Right cardiac atrium (tissue), 5 donors: ENCODE measurements at places on chromosomes 6 and 20. TPM values are rescaled to one million over a fixed set of nuclear protein-coding genes. Genes with fewer than 3 reads are reported as not detected.

The PGC gene
- total RNA-seq: not detected

The MYB gene
- total RNA-seq: not detected

The PACRG gene
- 4.9 TPM for total RNA-seq

The NINL gene
- total RNA-seq: 7.6 TPM

The DYNLT2 gene
- total RNA-seq: 1.0 TPM

The SLC13A3 gene
- total RNA-seq: 0.46 TPM

The TREM1 gene
- total RNA-seq: 0.46 TPM

The KHDC1 gene
- total RNA-seq: 6.8 TPM

The OR2H2 gene
- not detected for total RNA-seq

The SLC35D3 gene
- not detected for total RNA-seq

The OXT gene
- not detected for total RNA-seq

The EBF4 gene
- total RNA-seq: 9.6 TPM

The ZNF337 gene
- 9.1 TPM for total RNA-seq

The SPDEF gene
- total RNA-seq: not detected

The PTCRA gene
- total RNA-seq: not detected

The HSPA1L gene
- total RNA-seq: 2.8 TPM

The PI16 gene
- total RNA-seq: 35.0 TPM

The PRSS35 gene
- total RNA-seq: 12.4 TPM

GRCh38 chr6:40556881-40557280 is 30.3 kb downstream of the LRFN2 start:
- DNase-seq: no peak

DNA sequence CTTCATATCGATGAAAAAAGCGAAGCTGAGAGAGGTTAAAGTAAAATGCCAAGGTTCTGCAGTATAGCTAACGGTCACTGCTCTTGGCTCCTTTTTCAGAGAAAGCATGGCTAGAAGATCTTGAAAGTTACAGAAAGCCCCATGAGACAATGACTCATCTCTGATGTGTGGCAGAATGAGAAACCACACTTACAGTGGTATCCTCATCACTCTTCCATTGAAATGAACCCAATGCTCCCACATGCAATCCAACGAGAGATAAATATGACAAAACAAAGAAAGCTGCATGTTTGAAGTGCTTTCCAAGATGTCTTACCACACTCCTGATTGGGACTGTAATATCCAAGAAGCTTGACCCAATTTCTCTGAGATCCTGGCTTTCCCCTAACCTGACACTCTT is 694.9 kb downstream of the PRKN start:
- no peak for DNase-seq

DNA sequence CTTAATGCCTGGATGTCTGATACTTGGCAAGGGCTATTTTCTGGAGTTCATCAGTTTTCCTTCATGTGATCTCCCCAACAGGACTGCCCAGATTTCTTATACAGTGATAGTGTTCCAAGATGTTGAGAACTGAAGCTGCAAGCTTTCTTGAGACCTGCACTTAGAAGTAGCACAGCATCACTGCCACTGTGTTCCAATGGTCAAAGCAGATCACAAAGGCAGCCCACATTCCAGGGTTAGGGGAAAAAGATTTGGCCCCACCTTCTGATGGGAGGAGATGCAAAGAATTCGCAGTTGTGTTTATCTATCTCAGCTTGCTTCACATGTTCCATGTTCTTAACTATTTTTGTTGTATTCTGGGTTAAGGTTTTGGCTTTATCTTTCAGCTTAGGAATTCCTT is 78.2 kb downstream of the GPX5 start:
- no peak for DNase-seq

DNA sequence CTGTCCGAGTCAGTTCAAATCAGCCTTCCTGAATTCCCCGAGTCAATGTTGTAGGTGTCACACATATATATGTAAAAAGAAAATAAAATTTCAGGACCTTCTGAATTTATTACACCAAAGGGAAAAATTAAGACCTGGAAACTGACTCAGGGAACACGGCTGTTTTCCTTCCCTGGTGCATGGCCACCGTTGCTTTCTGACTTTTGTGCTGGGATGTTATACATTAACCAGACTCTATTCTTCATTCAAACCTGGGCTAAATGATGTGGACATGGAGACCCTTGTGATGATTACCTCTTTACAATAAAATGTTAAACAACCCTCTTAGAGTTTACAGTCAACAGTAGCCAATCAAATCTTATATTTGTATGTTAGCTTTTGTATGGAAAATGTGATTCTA is 51.4 kb upstream of the PLEKHG1 start:
- DNase-seq: no peak

DNA sequence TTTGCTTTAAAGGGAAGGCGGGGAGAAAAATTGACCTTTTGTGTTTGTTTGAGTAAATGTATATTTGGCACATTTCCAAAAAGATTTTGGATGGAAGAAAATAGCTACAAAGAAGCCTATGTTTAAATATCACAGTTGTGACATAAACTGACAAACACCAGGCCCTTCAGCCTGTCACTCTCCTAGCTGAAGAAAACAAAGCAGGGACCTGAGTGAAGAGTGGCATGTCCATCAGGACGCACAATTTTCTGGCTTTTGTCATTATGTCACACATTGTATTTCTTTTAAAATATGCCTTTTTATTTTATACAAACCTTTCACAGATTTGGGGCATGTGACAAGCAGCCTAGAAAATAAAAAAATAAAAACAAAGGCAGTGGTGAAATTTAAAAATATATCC is 241.2 kb downstream of the OGFRL1 start:
- no peak for DNase-seq

- peak; percentile 22 for DNase-seq
Observed at GRCh38 chr6:27863962-27864905, 48.0 kb downstream of the OR2B2 start.

DNA sequence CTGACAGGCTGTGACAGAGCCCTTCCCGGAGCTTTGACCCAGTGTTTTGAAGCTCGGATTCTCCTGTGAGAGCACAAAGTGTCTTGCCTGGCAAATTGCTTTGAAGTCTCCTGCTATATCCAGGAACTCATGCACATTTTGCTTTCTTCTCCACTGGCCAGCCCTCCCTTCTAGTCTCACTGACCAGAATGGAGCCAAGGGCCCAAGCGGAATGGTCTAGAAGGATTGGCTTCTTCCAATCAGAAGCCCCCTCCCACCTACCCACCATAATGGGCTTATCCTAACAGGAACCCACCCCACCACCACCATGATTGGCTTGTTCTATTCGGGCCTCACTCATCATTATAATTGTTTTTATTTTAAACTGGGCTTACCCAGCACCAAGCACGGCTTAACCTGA is 130.1 kb downstream of the PXDC1 start:
- no peak for DNase-seq

DNA sequence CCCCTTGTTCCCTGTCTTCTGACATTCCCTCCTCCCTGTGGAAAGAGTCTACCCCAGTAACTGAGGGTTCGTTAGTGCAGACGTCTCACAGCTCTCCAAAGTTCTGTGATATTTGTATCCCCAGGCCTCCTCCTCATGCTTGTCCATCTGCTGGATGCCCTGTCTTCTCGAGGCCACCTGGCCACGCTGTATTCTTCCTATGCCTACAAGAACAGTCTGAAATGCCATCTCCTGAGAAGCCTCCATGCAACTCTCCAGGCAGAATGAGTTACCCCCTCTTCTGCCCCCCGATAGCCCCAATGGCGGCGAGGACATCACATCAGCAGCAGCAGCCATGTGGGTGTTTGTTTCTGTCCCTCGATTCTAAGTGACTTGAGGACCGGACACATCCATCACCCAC is 9.3 kb downstream of the ULBP2 start:
- no peak for DNase-seq

DNA sequence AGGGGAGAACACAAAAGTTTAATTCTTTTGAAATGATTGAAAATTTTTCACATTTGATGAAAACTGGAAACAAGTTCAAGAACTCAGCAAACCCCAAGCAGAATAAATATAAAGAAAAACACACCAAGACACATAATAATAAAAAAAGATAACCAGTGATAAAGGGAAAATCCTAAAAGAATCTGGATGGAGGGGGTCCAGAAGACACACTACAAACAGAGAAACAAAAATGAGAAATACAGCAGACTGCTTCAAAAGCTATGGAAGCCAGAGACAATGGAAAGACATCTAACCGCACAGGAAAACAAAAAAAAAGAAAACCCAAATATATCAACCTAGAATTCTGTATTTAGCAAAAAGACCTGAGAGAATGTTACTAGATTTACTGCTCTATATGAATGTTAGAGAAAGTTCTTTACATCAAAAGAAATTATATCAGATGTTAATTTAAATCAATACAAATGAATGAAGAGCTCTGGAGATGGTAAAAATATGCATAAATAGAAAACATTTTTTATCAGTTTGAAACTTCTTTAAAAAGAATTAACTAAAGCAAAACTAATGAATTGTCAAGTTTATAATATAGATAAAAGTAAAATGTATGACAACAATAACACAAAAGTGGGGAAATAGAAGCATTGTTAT is 310.7 kb upstream of the PREP start:
- no peak for DNase-seq

GRCh38 chr6:161348628-161348994 is 74.8 kb upstream of the AGPAT4 start:
- DNase-seq: no peak

DNA sequence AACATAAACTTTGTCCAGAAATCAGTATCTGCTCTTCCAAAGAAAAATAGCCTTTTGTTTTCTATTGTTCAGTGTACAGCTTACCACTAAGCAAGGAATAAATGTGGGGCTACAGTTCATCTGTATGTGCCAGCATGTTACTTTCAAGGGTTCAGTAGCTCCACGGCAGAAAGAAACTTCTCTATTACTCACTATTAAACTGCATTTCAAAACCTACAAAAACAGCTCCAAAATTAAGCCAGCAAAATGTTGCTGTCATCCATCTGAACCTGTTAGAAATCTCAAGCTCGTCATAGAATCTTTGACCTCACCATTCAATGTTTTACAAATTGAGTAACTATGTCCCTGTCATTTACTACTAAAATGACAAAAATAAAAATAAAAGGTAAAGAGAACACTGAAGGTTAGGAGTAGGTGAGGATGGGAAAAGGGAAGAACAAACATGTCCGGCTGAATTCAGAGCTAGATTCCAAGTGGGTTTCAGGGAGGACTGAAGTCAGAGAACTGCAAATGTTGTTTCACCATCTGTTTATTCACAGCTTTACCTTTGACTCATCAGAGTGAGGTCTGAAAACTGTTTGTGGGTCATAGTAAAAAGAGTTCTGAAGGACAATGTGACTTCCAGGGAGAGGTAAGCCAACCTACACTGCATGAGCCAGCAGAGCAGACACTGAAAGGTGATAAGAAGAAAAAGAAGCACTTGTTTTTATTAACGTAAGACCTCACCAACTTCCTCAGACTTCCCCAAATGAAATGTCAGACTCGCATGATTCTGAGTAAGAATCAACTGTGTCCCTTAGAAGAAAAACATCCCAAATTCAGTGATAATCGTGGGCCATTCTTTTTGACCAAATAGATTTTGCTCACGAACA is 62.0 kb downstream of the ATXN1 start:
- no peak for DNase-seq

- DNase-seq: no peak
Observed at GRCh38 chr6:74605922-74606581, 599.8 kb downstream of the COL12A1 start.

GRCh38 chr6:87698547-87699006 is 3.5 kb downstream of the AKIRIN2 start:
- DNase-seq: no peak

GRCh38 chr6:13063300-13063918 is 264.9 kb downstream of the TBC1D7 start:
- no peak for DNase-seq

- DNase-seq: no peak
Observed at GRCh38 chr20:44809380-44810060, 826 bp downstream of the RIMS4 start.

- DNase-seq: peak; percentile 88
Observed at GRCh38 chr20:37315021-37315451, 25.6 kb downstream of the MANBAL start.

DNA sequence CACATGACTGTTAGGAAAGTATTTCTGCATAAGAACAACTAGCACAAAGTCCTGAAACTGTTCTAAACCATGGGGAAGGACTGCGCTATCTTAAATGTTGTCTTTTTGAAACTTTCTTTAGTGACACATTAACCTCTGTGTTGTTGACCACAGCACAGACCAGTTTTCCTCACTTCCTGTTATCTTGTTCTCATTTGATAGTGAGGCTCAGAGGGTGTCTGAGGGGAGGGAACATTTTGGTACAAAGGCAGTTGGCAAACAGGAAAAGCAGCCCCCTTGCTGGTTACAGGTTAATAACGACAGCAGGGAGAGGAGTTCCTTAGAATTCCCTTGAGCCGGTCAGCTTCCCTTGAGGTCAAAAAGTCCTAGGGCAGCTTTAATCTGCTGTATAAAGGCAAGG is 143.5 kb upstream of the BMP2 start:
- no peak for DNase-seq

GRCh38 chr6:28725890-28726348 is 197.9 kb downstream of the TRIM27 start:
- no peak for DNase-seq

DNA sequence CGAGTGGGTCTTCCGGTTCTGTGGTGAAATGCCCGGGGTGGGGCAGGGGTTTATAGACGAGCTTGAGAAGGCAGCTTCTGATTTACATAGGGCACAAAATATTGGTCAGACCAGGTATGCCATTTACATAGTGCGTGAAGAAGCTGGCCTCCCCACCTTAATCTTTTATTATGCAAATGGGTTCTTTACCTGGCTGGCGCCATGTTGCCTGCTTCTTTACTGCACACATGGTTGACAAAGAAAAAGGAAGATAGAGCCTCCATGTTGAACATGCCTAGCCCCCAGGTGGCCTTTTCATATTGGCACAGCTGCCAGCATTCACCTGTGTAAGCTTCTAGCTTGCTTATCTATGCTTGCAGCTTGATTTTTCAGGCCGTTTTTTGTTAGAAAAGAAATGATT is 276.2 kb downstream of the PHACTR1 start:
- DNase-seq: no peak

DNA sequence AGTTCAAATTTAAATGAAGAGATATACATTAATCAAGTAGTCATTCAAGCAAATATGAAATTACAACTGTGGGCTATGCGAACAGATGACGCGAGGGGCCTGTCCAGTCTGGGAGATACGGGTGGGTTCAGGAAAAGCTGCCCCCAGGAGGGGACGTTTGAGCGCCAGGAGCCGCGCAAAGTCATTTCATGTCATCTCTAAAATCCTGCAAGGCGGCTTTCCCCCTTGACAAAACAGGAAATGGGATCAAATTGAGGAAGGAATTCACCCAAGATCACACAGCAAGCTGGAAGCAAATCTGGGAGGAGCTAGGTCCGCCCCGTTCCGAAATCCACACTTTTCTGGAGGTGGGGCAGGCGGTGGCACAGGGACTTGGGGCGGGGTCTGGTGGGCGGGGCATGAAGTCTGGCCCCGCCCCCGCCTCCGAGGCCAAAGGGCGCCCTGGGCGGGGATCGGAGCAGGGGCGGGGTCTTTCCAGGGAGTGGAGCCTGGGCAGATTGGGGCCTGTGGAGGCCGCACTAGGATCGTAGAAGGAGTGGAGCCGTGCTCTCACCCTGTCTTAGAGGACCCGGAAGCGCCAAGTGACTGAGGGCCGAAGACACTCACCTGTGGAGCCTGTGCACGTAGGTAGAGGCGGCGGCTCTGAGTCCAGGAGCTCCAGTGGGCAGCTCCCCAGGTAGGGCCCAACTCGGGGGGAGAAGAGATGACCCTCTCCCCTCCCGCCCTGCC is at the start of gene LPIN3:
TSS of gene LPIN3 (plus strand) at position 495 of the 729 bp plus-strand sequence. CDS start 4,983 bp downstream, outside the sequence.
- peak; percentile 96 for DNase-seq

- no peak for DNase-seq
Observed at GRCh38 chr6:105964979-105965760, 121.0 kb upstream of the PRDM1 start.

- no peak for DNase-seq
Observed at GRCh38 chr6:34610819-34611477, 54.8 kb upstream of the SPDEF start.

- no peak for DNase-seq
Observed at GRCh38 chr6:166614589-166614988, 12.5 kb downstream of the RPS6KA2 start.
